Naive thymus-derived CD4-positive, alpha-beta T cell (primary cell): ENCODE measurements at places on chromosomes 1 and 21. TPM values are rescaled to one million over a fixed set of nuclear protein-coding genes. Genes with fewer than 3 reads are reported as not detected.

The CD1B gene
- not detected for total RNA-seq

The ACTL8 gene
- not detected in 2 replicates for total RNA-seq

The AGMAT gene
- total RNA-seq, result 6.4 TPM

The ADSS2 gene
- 52.4 TPM for total RNA-seq

The C1orf94 gene
- total RNA-seq, result not detected

The PRRX1 gene
- not detected for total RNA-seq

The NRAS gene
- 54.3 and 56.0 TPM in 2 replicates for total RNA-seq

The MOB3C gene
- total RNA-seq, result 25.2 and 25.9 TPM in 2 replicates

The PTPN22 gene
- total RNA-seq, result 22.2 TPM
